ENCODE measurements at places on chromosomes 12 and 14. TPM values are rescaled to one million over a fixed set of nuclear protein-coding genes. Genes with fewer than 3 reads are reported as not detected.

Gene AICDA
- total RNA-seq, result 0.94 TPM

Gene CD69
- 44.8 TPM for total RNA-seq

GRCh38 chr12:26938701-26939062 lies 412 bp downstream of the FGFR1OP2 start:
- peak overlapping the region; percentile 88 for H3K27ac ChIP-seq
- H3K36me3 ChIP-seq, result no peaks in the 10 kb centered on the region
- no peak for DNase-seq
- peaks cover 59% of the 10 kb centered on the region for H3K4me1 ChIP-seq
- H3K4me3 ChIP-seq, result peak overlapping the region; percentile 100
- H3K27me3 ChIP-seq, result no peaks in the 10 kb centered on the region

- no peaks in the 10 kb centered on the region for H3K27me3 ChIP-seq
- H3K36me3 ChIP-seq, result no peaks in the 10 kb centered on the region
- H3K4me1 ChIP-seq, result peaks cover 11% of the 10 kb centered on the region
Observed at GRCh38 chr14:50396631-50397389, at the start of gene CDKL1. Gene CDKL1, minus strand, starts transcription at chr14:50396881. Its CDS starts 1,013 bp downstream, at chr14:50395868.

- no peaks in the 10 kb centered on the region for H3K27me3 ChIP-seq
- H3K27ac ChIP-seq, result no peak overlapping the region
Observed at GRCh38 chr14:92382677-92383076, 59.7 kb downstream of the SLC24A4 start.

DNA sequence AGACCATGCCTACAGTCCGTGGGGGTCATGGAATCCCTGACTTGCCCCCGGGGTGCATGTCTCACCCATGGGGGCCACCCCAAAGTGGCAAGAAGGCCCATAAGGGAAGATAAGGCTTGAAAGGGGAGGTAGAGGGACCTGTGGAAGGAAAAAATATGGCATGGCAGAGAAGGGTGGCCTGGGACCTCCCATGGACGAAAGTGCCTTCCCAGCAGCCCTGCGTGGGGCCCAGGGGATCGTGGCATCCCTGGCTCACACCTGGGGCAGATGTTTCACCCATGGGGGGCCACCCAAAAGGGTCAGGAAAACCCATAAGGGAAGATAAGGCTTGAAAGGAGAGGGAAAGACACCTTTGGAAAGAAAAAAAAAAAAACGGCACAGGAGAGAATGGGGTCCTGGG lies 264.6 kb downstream of the ALG10 start:
- no peaks in the 10 kb centered on the region for H3K36me3 ChIP-seq
- H3K4me1 ChIP-seq, result no peaks in the 10 kb centered on the region
- no peak for DNase-seq
- H3K27ac ChIP-seq, result no peak overlapping the region
- no peak overlapping the region for H3K4me3 ChIP-seq

DNA sequence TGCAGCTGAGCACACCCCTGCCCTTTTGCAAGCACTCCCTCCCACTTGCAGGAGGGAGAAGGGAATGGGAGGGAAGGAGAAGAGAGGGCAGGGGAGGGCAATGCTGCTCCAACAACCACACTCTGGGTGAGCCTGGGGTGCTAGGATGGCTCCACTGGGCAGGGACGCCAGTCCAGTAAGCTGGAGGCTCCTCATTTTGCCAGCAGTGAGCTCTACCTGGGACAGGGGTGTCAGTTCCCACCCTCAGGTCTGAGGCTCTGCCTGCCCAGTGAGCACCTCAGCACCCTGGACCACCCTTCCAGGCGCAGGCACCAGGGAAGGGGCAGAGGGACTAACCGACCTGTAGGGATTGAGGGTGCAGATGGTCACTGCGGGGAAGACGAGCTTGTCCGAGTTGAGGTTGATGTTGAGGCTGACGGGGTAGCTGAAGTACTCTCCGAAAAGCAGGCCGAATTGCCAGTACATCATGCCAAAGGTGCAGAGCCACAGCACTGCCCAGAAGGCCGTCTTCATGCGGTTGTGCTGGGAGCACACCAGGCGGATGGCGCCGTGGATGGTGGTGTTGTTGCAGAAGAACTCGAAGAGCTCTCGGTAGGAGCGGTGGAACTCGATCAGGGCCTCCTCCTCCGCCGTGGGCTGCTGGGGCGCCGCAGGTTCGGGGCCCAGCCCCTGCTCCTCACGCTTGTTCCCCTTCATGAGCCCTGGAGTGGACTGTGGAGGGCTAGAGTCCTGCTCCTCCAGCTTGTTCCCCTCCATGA lies 1.2 kb downstream of the SCNN1A start:
- no peak overlapping the region for H3K27ac ChIP-seq
- H3K4me1 ChIP-seq, result no peaks in the 10 kb centered on the region
- DNase-seq, result no peak
- H3K4me3 ChIP-seq, result no peak overlapping the region
- H3K36me3 ChIP-seq, result no peaks in the 10 kb centered on the region
- peaks cover 48% of the 10 kb centered on the region for H3K27me3 ChIP-seq

- peaks cover 8% of the 10 kb centered on the region for H3K27me3 ChIP-seq
- H3K4me3 ChIP-seq, result no peak overlapping the region
- DNase-seq, result no peak
- no peaks in the 10 kb centered on the region for H3K4me1 ChIP-seq
Observed at GRCh38 chr12:16611146-16611545, 5.2 kb upstream of the LMO3 start.

DNA sequence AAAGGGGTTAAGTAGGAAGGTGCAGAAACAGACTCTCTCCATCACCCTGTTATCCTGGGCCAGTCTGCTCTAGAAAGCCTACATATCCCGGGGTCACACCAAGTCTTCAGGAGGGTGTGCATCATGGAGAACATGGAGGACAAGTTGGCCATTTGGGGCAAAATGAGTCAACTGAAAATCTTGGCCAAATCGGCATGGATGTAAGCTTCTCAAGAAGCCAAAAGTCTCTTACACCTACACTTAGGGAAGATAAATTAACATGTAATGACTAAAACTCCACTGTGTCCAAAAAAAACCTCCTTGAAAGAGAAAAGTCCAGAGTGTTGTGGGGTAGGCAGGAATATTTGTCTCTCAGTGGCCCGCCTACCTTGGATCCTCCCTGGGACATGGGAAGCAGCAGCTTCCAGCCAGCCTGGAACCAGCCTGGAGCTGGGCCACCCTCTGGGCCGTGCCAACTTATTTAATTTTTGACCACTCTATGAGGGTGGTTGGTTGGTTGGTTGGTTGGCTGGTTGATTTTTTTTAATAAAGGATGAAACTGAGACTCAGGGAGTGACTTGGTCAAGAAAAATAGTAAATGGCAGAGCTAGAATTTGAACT lies 17.9 kb upstream of the TC2N start:
- no peak overlapping the region for H3K27ac ChIP-seq
- no peak for DNase-seq
- no peaks in the 10 kb centered on the region for H3K36me3 ChIP-seq
- no peaks in the 10 kb centered on the region for H3K4me1 ChIP-seq

GRCh38 chr12:92141591-92142121 lies 4.0 kb downstream of the BTG1 start:
- H3K27ac ChIP-seq, result peak overlapping the region; percentile 42
- H3K27me3 ChIP-seq, result no peaks in the 10 kb centered on the region
- H3K36me3 ChIP-seq, result peaks cover 2% of the 10 kb centered on the region
- peak overlapping the region; percentile 99 for H3K4me3 ChIP-seq
- peak; percentile 53 for DNase-seq

DNA sequence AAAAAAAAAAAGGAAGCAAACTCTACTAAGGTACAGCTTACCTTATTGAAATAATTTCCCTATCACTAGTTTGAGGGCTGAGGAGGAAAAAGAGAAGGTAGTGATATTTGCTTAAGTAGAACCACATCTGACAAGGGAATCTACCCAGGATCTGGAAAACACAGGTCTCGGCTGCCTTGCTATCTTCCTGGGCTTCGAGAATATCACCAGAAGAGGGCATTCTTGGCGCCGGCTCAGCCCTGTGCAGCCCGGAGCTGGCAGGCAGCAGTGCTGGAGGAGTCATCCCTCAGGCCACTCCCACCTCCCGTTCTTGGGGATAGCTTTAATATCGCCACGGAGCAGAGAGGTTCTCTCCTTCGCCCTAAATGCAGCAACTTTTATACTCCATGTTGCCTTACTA lies 1181.2 kb downstream of the VRK1 start:
- no peaks in the 10 kb centered on the region for H3K4me1 ChIP-seq
- no peak for DNase-seq
- no peak overlapping the region for H3K27ac ChIP-seq
- no peaks in the 10 kb centered on the region for H3K27me3 ChIP-seq

GRCh38 chr12:124738636-124739467 lies 124.8 kb downstream of the SCARB1 start:
- DNase-seq, result no peak
- H3K27ac ChIP-seq, result no peak overlapping the region
- H3K27me3 ChIP-seq, result no peaks in the 10 kb centered on the region
- no peaks in the 10 kb centered on the region for H3K36me3 ChIP-seq
- H3K4me1 ChIP-seq, result no peaks in the 10 kb centered on the region
- H3K4me3 ChIP-seq, result no peak overlapping the region

Measured in B cell (primary cell).